ENCODE measurements at places on chromosomes 7 and 10.

- DNase-seq: no peak
Observed at GRCh38 chr10:91418416-91418815, 8.3 kb downstream of the HECTD2 start.

GRCh38 chr10:23523251-23523650 lies 84.4 kb downstream of the OTUD1 start:
- no peak for DNase-seq

GRCh38 chr7:47813620-47814260 lies 134.5 kb downstream of the PKD1L1 start:
- DNase-seq: no peak

DNA sequence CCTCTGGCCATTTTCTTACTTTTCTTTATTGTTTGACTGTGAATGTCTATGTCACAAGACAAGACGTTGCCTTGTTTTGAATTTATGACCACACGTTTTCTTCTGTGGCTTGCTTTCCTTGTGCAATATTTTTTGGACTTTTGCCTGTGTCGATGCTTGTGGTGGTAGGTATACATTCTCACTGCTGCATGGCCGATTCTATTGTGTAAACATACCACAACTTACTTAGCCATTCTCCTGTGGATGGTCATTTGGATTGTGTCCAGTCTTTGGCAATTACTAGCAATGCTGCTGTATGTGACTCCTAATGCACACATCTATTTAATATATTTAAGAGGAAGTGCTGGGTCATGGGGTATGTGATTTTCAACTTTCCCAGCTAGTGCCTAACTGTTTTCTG lies 18.0 kb upstream of the DLG5 start:
- DNase-seq: no peak

- DNase-seq: peak; percentile 54
Observed at GRCh38 chr10:100866575-100867098, 46.1 kb upstream of the SLF2 start.

GRCh38 chr10:85862771-85863170 lies 503.8 kb downstream of the GRID1 start:
- no peak for DNase-seq

DNA sequence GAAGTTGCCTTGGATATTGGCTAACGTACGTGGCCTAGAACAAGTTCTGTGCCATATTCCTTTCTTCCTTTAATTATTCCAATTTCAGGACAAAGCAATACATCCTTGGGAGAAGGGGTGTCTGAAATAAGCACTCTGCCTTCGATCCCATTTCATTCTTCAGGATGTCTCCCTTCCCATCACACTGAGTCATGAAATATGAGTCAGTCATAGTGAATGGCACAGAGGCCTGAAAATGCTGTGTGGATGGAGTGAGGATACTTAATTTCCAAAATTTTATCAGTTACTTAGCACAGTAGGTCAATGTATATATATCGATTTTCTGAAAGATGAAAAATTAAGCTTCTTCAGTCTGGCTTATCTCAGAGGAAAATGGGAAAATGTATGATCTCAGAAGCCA lies 19.5 kb downstream of the EVX1 start:
- DNase-seq: no peak

DNA sequence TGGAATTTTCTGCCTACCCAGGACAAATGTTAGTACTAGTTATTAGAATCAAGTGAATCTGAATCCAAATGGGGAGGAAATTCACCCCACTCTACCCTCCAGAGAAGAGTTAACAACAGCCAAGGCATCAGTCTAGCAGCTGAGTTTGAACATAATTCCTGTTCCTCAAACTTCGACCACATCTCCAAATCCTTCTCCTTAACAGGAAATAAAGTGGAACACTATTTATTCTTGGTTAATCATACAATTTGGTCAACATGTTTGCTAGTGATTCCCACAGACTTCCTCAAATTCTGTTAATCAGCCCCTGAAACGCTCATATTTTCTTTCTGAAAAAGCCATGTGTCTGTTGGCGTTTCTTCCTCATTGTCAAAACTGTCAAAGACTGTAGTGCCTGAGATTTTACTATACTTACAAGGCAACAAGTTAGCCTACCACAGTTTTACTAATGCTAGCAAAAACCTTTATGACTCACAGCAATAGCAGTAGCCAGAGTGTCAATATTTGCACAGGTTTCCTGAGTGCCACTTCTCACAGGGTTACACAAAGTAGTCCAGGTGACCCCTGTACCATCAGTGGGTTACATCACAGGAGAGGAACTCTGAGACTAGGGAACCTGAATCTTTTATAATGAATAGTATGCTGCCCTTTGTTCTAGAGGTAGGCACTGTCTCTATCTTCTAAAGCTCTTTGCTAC lies 202.9 kb downstream of the GRM3 start:
- no peak for DNase-seq

DNA sequence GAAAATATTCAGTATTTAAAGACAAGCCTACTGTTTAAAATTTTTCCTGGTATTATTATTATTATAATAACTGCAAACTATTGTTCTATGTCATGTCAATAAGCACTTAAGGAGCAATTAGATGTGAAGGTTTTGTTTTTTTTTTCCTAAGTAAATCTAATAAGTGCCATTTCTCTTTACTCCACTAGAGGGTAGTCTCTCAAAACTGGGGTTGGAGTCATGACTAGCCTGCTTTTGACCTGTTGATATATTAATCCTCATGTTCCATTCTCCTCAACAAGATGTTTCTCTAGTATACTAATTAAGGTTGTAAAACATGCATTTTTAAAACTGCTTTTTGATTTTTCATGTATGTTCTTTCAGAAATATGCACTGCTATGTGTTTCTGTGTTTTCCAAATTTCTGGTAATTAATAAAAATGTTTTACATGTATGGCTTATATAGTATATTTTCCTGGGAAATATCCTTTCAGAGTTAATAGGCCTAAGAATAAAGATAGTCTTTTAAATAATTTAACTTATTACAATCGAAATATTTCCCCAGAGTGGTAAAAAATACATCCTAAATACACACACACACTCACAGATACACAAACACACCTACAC lies 1.0 kb upstream of the LRRN3 start:
- peak; percentile 13 for DNase-seq

GRCh38 chr7:34162027-34162565 lies 256.8 kb downstream of the BMPER start:
- DNase-seq: no peak

DNA sequence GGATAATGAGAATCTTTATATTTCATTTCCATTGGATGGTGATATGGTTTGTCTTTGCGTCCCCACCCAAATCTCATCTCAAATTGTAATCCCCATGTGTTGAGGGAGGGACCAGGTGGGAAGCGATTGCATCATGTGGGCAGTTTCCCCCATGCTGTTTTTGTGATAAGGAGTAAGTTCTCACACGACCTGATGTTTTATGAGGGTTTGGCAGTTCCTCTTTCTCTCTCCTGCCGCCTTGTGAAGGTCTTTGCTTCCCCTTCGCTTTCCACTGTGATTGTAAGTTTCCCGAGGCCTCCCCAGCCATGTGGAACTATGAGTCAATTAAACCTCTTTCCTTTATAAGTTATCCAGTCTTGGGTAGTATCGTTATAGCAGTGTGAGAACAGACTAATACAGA lies 59.4 kb downstream of the MTPN start:
- no peak for DNase-seq

DNA sequence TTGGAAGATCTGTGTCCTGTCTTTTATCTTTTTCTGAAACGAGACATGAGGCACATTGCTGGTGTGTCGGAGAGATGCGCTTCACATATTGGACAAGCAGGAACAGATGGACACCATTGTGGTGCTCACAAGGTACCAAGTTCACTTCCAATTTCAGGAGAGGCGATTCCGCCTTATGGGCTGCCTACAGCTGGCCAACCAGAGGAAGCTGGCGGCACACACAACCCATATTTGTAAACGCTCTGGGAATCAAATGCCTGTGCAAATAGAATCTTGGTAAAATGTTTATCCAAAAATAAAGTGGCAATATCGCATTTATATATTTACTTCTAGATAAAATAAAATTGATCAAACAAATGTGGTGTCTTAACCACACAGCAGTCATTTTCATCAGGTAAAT lies 337.4 kb downstream of the TCERG1L start:
- no peak for DNase-seq

GRCh38 chr7:54678763-54679489 lies 80.1 kb downstream of the SEC61G start:
- DNase-seq: peak; percentile 13

GRCh38 chr10:92729886-92730285 lies 40.1 kb downstream of the HHEX start:
- no peak for DNase-seq
